D341Med (cell line): ENCODE measurements at places on chromosomes 7 and 10.

GRCh38 chr7:11787534-11787933, 44.5 kb downstream of the THSD7A start:
- no peak for DNase-seq

DNA sequence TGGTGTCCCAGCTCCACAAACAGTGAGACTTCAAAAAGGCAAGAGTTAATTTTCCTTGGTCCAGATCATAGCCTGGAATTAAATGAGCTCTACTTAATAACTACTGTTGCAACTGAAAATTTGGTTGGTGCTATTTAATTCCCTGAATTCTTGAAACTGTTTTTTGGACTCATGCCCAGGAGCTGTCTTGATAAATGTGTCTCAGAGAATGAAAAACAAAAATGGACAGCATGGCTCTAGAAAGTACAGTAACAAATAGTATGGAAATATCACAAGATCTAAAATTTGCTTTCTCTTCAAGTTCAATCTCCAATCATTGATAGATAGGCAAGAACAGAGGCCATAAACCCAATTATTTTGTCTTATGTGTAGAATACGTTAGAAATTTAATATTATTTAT, 42.5 kb downstream of the CCDC71L start:
- no peak for DNase-seq

DNA sequence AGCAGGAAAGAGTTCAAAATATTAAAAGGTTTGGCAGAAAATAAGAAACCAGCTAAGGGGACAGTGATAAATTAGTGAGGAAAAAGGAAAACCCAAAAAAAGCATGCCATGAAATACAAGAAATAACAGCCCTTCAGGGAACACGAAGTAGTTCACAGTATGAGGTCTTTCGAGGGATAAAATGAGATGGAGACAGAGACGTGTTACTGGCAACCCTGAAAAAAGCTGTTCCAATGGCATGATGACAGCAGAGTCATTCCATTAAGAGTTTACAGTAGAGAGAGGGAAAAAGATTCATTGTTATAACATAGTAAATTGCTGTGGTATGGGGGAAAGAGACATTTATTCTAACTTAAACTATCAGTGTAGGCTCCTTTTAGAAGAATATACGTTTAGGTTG, 391.2 kb downstream of the ANKRD7 start:
- DNase-seq, result no peak

DNA sequence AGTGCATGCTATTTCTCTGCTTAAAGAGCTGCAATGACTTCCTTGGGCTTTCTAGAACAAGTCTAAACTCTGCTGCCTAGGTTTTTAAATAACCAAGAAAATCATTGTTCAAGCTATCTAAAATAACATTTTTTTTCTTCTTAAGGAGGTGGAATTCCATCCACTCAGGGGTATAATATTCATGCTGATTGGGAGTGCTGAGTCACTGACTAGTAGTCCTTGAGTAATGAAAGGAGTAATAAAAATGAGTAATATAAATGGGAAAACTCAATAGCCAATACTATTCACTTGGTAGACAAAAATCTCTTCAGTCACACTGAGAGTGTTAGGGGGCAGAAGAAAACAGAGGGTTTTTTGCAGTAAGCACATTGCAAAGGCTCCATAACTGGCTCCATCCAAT, 72.0 kb downstream of the GFRA1 start:
- no peak for DNase-seq

DNA sequence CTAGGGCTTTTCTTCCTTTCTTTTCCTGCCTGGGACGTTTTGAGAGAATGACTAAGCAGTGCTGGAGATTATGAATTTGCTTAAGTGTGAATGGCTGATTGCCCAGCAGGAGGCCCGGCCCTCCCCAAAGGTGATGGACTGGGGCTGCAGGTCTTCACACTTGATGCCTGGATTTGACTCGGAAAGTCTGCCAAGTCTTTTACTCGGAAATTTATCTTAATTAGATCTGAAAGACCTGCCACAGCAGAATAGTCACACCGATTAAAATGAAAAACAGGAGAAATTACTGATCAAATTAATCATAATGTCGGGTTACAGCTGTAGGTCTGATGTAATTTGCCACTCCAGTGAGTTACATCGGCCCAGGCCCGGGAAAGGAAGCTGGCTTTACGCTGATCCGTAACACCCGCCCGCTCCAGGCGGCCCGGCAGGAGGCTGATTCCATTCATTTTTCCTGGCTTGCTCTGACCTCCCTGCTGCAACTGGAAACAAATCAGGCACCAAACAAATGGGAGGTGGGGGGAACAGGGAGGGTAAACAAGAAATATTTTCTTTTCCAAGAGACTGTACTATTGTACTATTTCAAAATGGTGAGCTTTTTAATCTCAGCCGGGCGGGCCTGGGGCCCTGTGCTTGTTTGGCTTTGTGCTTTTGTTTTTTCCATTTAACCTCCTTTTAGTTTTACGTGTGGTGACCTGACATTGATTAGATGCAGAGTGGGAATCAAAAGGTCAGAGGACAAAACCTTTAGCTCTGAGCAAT, 212.4 kb upstream of the YAE1 start:
- DNase-seq, result peak; percentile 73

DNA sequence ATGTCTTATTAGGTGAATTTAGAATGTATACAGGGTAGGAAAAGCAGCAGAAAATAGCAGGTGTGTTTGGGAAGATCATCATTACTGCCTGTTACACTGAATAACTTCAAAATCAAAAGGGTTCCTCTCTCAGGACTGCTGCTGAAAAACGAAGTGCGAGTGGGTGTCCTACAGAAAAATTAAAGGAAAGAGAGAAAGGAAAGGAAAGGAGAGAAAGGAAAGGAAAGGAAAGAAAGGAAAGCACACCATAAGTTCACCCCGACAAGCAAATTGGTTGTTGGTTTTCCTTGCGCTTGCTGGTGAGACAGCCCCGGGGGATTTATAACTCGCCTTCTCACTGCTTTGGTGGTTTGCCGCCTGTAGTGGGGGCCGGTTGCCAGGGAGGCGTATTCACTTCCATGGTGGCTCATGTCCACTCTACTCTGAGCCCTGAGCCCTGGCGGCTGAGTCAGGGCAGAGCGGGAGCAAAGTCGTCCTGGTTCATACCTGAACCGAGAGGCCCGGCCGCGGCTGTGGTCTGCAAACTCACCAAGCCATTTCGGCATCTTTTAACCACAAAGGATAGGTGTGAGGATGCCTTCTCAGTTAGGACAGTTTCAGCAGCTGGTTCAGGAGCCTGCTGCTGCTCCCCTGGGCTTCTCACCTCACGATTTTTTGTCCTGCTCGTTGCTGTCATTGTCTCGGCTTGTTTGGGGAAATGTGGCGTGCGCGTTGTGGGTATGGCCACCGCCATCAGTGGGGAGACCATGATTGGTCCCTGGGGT, 26.1 kb downstream of the INPP5A start:
- DNase-seq, result no peak

- DNase-seq, result peak; percentile 36
These were observed 80.0 kb upstream of the COL1A2 start for GRCh38 chr7:94314413-94315410.

GRCh38 chr10:70295926-70296325, 12.1 kb upstream of the NPFFR1 start:
- no peak for DNase-seq

DNA sequence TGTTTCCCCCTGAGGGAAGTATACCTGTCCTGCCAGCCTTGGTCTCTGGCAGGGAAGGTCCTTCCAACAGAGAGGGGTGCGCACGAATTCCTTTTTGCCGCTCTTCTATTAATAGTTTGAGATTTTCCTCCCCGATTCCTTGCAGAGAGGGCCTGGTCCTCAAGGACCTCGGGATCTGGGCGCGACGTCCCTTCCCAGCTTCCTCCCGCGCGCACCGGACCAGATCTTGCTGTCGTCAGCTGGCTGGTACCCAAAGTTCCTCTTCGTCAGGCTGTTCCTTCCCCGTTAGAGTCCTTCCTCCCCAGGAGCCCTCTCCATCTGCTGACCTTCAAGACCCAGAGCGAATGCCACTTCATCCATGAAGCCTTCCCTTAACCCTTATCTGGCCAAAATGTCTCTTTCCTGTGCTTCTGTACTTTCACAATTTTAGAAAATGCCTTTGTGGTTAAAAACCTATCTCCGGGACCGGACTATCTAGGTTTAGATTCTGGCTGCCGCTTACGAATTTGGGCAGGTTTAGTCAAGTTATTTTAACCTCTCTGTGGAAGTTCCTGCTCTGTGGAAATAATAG, 851 bp upstream of the GOT1 start:
- DNase-seq, result peak; percentile 44

DNA sequence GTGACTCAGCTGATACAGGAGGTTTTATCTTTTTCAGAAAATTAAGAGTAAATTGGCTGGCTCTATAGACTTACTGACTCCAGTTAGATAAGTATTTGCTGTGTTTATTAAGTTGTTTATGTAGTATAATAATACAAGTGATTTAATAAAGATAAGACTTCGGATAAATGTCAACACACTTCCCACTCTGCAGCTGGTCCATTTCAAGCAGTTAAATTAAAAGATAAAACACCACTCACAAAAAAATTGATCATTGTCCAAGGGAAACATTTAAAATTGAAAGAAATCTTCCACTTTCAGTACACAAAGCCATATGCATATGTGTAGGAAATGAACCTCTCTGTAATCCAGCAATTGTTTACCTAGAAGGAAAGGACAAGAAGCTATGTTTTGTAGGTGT, 106.1 kb upstream of the SP8 start:
- DNase-seq, result no peak

GRCh38 chr7:111224354-111225231, 133.7 kb downstream of the LRRN3 start:
- DNase-seq, result no peak

- no peak for DNase-seq
These were observed 527.3 kb upstream of the SEMA3D start for GRCh38 chr7:85714043-85714578.

DNA sequence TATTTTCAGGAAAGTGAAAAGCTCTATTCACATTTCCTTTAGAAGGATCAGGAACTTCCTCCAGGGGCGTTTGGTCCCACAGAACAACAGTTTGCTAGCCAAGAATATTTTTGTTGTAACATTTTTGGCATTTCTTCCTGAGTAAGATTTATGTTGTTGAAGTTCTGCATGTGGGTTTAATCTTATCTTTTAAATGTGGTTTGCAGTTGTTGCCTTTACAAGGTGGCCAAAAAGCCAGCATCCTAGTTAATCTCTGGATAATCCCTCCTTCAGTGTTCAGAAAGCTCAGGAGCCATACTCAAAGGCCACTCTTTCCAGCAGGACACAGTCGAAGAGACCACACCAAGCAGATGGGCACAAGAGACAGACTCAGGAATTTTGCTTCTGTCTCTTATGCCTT, 30.0 kb downstream of the SLC26A4 start:
- DNase-seq, result no peak

DNA sequence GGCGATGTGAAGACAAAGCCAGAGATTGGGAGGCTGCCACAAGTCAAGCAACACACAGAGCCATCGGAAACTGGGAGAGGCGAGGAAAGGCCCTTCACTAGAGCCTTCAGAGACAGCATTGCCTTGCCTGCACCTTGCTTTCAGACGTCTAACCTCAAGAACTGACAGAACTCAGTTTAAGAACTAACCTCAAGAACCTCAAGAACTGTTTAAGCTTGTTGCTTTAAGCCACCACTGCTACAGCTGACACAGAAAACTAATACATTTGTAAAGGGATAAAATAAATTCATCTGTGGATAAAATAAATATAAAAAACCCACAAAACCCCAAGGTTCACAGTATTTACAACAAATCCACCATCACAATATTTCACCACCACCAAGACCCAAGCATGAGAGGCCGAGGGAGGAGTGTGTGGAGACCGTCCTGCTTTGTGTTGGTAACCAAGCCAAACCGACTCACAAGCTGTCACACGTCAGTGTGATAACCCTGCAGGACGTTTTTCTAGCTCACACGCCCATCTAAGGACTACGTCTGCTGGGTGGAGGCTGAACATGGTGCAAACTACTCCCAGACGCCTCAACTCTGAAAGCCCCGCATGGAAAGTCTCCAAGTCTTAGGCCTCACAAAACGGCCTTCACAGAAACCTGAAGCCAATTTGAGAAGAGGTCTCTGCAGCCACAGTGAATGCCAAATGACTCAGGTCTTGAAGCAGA, 116.8 kb downstream of the ABLIM1 start:
- DNase-seq, result no peak

DNA sequence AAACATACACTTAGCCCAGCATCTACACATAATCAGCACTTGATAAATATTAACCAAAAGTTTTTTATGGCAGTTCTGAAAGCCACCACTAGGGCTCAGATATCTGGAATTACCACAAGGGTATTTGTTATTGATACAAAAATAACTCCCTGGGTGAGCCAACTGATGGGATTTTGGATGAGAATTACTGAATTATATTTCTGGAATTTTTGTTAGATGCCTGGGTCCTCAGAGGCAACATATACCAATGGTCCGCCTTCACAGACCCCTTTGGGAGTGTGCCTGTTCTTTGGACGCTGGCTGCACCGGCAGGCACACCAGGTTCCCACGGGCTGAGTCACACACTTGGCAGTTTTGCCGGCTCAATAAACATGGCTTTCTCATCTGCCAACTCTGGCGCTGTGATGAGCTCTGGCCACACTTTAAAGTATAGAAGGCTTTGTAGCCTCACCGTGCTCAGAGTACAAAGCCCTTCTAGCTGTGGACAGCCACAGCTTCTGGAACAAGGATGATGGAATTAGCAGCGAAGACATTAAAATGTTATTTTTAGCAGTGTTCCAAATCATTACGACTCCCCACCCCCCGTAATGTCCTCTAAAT, 24.5 kb upstream of the EEPD1 start:
- DNase-seq, result peak; percentile 41

DNA sequence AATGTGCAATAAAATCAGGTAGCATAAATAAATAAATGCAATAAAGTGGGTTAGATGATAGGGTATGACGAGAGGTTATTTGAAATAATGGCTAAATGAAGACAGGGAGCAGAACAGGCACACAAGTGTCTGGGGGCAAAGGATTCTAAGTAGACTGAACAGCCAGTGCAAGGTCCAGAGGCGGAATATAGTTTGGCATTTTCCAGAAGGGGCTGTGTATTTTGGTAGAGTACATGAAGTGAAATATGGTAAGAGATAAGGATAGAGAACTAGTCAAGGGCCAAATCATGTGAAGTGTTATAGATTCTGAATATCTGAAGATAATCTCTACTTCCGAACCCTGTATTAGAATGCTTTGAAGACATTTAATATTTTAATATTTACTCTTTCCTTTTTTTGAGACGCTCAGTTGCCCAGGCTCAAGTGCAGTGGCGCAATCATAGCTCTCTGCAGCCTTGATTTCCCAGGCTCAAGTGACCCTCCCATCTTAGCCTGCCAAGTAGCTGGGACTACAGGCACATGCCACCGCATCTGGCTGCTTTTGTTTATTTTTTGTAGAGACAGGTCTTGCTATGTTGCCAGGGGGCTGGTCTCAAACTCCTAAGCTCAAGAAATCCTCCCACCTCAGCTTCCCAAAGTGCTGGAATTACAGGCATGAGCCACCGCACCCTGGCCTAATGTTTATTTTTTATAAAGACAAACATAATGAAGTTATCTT, 44.4 kb upstream of the CD36 start:
- DNase-seq, result no peak

DNA sequence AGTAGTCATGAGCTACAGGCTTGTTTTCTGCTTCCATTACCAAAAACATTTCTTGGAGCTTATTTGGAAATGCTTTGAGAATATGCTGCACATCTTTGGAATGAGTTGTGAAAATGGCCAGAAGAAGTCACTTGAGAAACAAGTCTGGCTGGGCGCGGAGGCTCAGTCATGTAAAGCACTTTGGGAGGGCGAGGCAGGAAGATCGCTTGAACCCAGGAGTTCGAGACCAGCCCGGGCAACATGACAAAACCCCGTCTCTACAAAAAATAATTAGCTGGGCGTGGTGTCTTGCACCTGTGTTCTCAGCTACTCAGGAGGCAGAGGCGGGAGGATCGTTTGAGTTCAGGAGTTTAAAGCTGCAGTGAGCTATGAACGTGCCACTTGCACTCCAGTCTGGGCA, 882 bp upstream of the CHCHD1 start:
- no peak for DNase-seq
